Central memory CD4-positive, alpha-beta T cell (primary cell): ENCODE measurements at places on chromosomes 16 and 17.

DNA sequence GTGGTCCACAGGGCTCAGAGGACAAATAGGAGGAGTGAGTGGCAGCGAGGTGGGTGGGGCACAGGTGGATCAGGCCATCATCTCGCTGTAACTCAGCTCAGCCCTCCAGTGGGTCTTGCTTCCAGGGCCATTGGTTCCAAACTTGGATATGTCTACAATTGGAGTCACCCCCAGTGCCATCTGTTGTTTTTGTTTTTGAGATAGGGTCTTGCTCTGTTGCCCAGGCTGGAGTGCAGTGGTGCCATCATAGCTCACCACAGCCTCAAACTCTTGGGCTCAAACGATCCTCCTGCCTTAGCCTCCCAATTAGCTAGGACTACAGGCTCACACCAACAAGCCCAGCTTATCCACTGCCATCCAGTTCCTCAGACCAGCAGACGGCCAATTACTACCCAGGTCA, 45.9 kb downstream of the DDX19A start:
- no peak for DNase-seq

- no peak for DNase-seq
These were observed 5.7 kb upstream of the IL32 start for GRCh38 chr16:3059723-3060242.

DNA sequence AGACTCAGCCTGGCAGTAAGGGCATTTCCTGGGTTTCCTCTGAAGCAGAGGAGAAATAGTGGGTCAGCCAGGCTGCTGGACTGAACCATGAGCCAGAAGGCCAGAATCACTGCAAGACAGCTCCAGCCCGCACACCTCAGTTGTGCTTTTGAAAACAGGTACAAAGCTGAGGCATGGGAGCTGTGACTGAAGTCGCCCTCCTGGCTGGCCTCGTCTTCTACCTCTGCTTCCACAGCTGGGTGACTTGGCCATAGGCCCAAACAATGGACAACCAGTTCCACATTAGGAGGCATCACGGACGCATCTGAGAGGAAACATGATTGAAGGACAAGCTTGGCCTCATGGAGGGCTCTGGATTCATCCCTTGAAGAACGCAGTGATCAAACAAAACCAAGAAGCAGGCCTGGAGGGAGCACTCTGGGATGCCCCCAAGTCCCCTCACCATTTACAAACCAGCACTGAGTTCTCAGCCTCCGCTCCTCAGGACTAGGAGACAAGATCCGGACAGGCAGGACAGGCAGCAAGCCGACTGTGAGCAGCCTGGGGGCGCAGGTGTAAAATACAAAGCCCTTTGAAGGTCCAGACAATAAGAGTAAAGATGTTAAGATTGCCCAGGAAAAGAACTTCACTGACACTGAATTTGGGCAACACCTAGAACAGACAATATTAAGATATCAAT, 68.7 kb downstream of the N4BP1 start:
- no peak for DNase-seq

GRCh38 chr17:41873559-41874292, 8.5 kb upstream of the KLHL11 start:
- no peak for DNase-seq

- no peak for DNase-seq
These were observed 30.5 kb downstream of the TMEM11 start for GRCh38 chr17:21183468-21183867.

GRCh38 chr16:4213737-4214136, 28.1 kb downstream of the SRL start:
- no peak for DNase-seq

DNA sequence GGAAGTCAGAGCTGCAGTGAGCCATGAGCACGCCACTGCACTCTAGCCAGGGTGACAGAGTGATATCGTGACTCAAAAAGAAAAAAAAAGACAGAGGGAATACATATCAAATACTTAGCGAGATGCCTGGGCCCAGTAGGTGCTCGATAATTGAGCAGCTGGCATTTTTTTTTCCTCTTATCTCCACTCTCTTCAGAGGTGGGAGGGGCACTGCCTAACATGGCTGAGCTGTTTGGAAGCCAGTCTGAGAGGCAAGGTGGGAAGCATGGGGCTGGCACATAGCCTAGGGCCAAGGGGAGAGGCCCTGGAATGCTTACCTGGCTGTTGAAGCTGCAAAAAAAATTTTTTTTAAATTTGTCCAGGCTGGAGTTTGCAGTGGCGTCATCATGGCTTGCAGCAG, 38.4 kb downstream of the HIC1 start:
- DNase-seq: no peak

- no peak for DNase-seq
These were observed 17.2 kb downstream of the GINS3 start for GRCh38 chr16:58409316-58409973.

DNA sequence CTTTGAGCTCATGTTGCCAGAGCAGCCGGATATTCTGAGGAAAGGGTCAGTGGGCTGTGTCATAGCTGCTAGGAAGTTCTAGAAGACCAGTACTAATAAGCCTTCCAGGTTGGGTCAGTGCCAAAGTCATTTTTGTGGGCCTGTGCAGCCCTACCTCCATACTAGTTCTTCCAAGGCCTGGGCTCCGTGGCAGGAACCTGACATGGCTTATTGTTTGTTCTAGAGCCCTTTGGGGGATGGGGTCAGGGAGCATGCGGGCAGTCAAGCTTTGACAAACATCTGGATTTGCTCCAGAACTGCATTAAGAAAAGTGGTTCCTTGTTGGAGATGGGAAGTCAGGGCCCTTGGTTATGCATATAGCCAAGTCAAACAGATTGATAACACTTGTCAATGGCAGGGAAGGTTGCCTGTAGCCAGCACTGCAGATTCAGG, 7.6 kb downstream of the ALKBH5 start:
- DNase-seq: no peak

GRCh38 chr17:20852239-20852989, 190.4 kb downstream of the USP22 start:
- DNase-seq: no peak

GRCh38 chr16:19697756-19698318, 20.2 kb downstream of the KNOP1 start:
- DNase-seq: no peak

DNA sequence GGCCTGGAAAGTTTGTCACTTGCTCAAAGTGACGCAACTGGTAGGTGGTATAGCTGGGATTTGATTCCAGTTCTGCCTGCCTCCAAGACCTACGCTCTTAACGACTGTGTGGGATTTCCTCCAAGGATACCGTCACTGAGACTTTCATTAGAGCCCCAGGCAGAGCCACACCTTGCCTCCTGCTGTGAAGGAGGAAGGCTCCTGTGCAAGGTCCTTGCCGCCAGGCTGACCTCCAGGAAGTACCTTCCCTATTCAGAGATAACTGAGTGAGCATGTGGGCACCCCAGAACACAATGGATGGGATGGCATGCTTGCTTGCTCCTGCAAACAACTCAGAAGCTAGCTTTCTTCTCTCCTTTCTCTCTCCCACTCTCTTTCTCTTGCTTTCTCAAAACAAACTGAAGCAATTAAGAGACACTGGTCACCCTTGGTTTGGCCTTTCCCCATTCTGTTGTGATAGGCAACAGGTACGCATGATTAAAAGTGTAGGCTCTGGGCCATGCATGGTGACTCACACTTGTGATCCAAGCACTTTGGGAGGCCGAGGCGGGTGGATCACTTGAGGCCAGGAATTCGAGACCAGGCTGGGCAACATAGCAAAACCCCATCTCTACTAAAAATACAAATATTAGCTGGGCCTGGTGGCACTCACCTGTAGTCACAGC, 30.7 kb downstream of the CACNG3 start:
- DNase-seq: no peak

GRCh38 chr17:3812771-3813170, 11.8 kb upstream of the ITGAE start:
- no peak for DNase-seq

DNA sequence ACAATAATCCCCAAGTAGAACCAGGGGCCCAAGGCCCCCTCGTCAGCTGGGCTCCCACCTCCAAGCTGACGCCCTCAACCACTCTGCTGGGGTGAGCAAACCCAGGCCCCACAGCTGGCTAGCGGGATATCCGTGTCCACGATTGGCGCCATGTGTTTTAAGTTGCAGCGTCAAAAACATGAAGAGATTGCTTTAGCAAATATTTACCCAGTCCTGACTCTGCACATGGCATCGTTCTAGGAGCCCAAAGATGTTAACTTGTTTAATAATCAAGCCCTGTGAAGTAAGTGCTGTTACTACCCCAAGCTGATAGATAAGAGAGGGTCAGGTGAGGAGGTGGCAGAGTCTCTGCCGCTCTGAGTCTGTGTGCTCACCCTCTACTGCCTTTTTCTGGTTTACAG, 344 bp upstream of the SEPTIN12 start:
- DNase-seq: no peak

DNA sequence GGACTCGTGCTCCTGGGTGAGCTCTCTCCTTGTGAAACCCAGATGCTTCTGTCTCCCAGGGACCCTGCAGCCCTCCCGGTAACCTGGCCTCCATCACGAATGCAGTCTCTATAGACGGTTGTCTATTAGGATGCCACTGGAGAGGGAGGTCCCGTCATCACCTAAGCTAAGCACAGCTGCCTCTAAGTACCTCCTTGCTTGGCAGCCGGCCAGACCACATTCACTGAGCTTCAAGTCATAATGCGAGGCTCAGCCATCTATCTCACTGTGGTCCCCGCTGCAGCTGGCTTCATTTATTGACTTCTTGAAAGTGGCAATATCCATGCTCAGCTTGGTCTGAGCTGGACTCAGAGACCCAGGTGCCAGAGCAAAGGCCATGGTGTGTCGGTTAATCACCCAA, 74.5 kb upstream of the HSBP1 start:
- DNase-seq: no peak

GRCh38 chr17:27381007-27381501, 75.2 kb upstream of the KSR1 start:
- DNase-seq: peak; percentile 59

- no peak for DNase-seq
These were observed 13.3 kb upstream of the FOXF1 start for GRCh38 chr16:86496929-86497461.

DNA sequence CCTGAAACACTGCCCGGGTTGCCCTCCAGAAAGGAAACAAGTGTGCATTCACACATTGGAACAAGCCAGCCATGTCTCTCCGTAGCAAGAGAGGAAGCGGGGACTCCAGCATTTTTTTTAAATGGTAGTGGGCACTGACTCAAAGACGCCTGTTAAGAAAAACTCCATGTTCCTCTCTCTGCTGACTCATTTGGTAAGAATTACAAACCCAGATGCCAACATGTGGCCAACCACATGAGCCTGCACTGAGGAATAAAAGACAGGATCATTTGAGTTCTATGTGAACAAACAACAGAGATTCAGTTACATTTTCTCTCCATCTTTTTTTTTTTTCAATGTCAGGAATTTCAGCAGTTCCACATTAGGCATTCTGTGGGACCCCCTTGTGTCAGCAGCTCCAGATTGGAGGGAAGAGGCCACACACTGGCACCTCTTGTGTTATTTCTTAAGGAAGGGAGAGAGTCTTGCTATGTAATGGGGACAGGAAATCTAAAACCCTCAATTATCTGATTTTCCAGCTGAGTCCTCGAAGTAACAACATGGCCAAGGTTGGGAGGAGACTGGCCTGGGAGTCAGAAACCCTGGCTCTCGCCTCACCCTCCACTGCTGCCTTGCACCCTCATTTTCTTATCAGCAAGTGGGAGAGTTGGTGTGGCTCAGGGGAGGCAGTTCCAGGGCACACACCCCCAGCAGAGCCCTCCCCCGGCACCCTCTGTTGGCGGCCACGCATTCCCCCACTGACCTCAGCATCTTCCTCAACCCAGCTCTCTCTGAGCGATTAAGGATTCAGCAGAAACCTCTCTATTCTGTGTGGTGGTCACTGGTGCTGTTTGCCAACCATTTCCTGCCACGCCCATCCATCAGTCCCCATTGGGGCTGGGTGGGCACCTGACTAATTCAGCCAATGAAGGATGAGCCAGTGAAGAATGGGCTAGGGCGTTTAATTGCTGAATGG, 173.0 kb downstream of the FOXL1 start:
- no peak for DNase-seq

DNA sequence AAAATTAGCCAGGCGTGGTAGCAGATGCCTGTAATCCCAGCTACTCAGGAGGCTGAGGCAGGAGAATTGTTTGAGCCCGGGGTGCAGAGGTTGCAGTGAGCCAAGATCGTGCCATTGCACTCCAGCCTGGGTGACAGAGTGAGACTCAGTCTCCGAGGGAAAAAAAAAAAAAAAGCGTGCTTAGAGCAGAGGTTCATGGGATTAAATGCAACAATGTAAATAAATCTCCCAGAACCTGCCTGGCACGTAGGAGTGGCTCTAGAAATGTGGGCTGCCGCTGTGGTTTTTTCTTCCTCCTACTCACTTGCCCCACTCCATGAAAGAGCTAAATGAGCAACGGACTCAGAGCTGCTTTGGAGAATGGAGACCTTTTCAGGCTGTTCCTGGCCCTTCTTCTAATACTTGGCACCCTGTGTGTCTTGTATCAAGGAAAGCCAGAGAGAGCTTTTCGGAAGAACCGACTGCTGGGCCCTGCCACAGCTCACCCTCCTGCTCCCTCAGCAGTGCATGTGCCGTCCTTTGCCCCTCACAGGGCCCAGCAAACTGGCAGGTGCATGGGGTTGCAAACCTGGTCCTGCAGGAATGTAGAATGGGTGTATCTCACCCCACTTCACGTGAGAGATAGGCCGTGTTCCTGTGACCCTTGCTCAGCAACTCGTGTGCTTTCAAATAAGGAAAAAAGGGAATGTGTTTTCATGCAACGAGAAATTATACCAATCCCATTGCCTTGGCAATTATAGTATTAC, 52.0 kb downstream of the LDHD start:
- peak; percentile 1 for DNase-seq

- DNase-seq: peak; percentile 40
These were observed 34.0 kb downstream of the YPEL2 start for GRCh38 chr17:59365383-59365981.

- DNase-seq: no peak
These were observed 769 bp downstream of the CD19 start for GRCh38 chr16:28932339-28933141.

DNA sequence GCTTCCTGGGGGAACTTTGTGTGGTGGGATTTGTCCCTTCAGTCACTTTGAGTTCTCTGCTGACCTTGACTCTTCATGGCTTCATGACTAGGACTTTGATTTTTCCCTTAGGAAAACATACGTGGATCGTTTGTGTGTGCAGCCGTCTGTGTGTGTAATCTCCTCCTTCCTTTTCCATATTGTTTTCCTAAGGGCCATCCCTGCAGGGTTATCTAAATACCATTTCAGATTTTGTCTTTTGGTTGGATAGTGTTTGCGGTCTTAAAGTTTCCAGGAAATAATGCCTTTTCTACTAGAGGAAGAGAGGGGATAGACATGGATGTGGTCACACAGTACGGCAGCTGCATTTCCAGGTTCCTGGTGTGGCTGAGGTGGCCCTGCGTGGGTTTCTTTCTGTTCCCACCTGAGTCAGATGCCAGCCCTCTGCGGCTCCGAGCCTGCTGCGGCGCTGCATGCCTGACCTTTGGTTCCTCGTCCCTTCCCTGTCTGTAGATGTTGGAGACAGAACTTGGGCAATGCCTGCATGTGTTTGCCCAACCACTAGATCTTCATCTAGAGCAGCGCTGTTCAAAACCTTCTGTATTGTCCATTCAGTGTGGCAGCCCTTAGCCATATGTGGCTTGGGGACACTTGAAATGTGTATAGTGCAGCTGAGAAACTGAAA, 72.0 kb upstream of the LGALS9 start:
- no peak for DNase-seq
